ENCODE measurements at places on chromosomes 6 and 20. TPM values are rescaled to one million over a fixed set of nuclear protein-coding genes. Genes with fewer than 3 reads are reported as not detected.

The SLC35B2 gene
- total RNA-seq: 23.8 TPM

The YTHDF1 gene
- total RNA-seq: 17.9 TPM

The RSPH4A gene
- total RNA-seq: 2.0 TPM

The TMEM244 gene
- 1.2 TPM for total RNA-seq

The POU3F2 gene
- 156 TPM for total RNA-seq

The KIF25 gene
- 0.25 TPM for total RNA-seq

The MROH8 gene
- 3.2 TPM for total RNA-seq

The BPIFB1 gene
- total RNA-seq: not detected

The STMND1 gene
- 0.25 TPM for total RNA-seq

The ZC2HC1B gene
- total RNA-seq: not detected

The NKX2-4 gene
- not detected for total RNA-seq

The CGA gene
- total RNA-seq: not detected

The VSX1 gene
- under 0.01 TPM for total RNA-seq

The NR2E1 gene
- total RNA-seq: 10.8 TPM

The PDYN gene
- 4.9 TPM for total RNA-seq

The PBOV1 gene
- total RNA-seq: not detected

The SNX21 gene
- total RNA-seq: 12.3 TPM

The NECAB3 gene
- total RNA-seq: 25.1 TPM

The SLC17A9 gene
- total RNA-seq: under 0.01 TPM

The GRIK2 gene
- total RNA-seq: 78.2 TPM

The VGLL2 gene
- not detected for total RNA-seq

The ZBTB12 gene
- total RNA-seq: 21.9 TPM

The C6orf52 gene
- total RNA-seq: 0.98 TPM

The BEND3 gene
- 6.4 TPM for total RNA-seq

The SLCO4A1 gene
- 1.7 TPM for total RNA-seq

The MTCH1 gene
- total RNA-seq: 131 TPM

The PTCHD4 gene
- 19.2 TPM for total RNA-seq

The LINC00237 gene
- 2.7 TPM for total RNA-seq

The HLA-DQB2 gene
- not detected for total RNA-seq

The KIAA0408 gene
- 114 TPM for total RNA-seq

The LY6G5C gene
- 1.2 TPM for total RNA-seq

The EDN3 gene
- 2.2 TPM for total RNA-seq

The CLPSL1 gene
- total RNA-seq: not detected

The GTF3C6 gene
- 44.5 TPM for total RNA-seq

The JPH2 gene
- under 0.01 TPM for total RNA-seq

The SLC17A2 gene
- not detected for total RNA-seq

The ANKEF1 gene
- total RNA-seq: 2.5 TPM

The PACSIN1 gene
- 2.7 TPM for total RNA-seq

The TBXT gene
- not detected for total RNA-seq

The ADGRB3 gene
- 110 TPM for total RNA-seq

The ADGB gene
- 0.25 TPM for total RNA-seq

Measured in temporal lobe (tissue), 4 donors.